Natural killer cell treated with Interleukin-12 subunit alpha and Interleukin-12 subunit beta and Interleukin-15 and Interleukin-18, amount 100 ng/mL, for 72 hours (primary cell): ENCODE measurements at places on chromosomes 4 and X. TPM values are rescaled to one million over a fixed set of nuclear protein-coding genes. Genes with fewer than 3 reads are reported as not detected.

DNA sequence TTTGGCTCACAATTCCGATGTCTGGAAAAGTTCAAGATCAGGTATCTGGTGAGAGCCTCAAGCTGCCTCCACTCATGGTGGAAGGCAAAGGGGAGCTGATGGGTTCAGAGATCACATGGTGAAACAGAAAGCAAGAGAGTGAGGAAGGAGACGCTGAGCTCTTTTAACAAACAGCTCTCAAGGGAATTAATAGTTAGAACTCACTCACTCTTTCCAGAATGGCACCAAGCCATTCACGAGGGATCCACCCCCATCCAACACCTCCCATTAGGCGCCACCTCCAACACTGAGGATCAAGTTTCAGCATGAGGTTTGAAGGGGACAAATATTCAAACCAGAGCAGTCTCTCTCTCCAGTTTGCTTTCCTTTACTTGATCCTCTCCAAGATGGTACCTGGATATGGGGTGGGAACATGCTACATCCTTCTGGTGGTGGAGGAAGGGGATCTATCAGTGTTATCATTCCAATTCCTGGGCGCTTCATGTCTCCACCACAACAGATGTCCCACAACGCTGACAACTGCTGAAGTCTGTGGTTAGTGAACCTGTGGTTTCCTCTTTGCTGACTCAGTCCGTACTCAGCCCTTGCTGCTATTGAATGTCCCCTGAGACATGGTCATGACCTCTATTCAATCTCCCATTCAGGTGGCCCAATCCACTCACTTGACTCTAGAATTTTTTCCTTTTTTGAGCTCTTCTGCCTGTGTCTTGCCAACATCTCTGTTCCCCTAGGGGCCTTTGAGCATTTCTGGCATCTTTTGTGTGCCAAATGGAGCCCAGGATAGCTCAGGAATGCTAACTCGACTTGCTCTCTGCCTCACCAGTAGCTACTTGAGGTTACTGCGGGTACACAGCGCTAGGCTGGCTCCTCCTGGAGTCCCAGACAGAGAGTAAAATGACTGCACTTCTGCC, 395.2 kb downstream of the MID1IP1 start:
- no peak for DNase-seq

DNA sequence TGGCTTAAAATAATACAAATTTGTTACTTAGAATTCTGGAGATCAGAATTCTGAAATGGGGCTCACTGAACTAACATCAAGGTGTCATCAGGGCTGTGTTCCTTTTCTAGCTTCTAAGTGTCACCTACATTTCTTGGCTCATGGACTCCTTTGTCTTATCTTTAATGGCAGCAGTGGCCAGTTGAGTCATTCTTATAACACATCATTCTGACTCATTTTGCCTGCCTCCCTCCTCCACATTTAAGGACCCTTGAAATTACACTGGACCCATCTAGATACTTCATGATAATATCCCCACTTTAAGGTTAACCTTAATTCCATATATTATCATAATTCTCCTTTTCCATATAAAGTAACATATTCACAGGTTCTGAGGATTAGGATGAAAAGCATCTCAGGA, 215.9 kb downstream of the GUCY2F start:
- no peak for DNase-seq

- no peak for DNase-seq
Observed at GRCh38 chrX:147962476-147962875, 18.7 kb upstream of the FMR1NB start.

DNA sequence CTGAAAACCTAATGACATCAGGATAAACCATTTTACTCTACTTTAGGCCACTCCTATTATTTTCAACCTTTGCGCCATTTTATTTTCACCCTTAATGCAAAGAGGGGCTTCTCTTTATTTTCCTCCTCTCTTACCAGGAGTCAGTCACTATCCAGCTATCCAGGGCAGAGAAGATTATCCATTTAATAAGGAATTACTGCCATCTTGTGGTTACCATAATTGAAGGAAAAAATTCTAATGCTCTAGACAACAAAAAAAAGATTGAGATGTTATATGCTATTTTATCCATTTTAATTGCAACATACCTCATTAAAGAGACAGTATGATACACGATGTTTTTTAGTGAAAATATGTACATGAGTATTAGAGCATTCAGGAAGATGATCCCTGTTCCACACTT, 514.5 kb upstream of the FAM241A start:
- no peak for DNase-seq

GRCh38 chr4:8732681-8733243, 138.9 kb downstream of the HMX1 start:
- DNase-seq: no peak

- no peak for DNase-seq
Observed at GRCh38 chrX:103678199-103678993, 8.1 kb downstream of the MORF4L2 start.

GRCh38 chrX:25112156-25112555, 96.4 kb upstream of the ARX start:
- no peak for DNase-seq

DNA sequence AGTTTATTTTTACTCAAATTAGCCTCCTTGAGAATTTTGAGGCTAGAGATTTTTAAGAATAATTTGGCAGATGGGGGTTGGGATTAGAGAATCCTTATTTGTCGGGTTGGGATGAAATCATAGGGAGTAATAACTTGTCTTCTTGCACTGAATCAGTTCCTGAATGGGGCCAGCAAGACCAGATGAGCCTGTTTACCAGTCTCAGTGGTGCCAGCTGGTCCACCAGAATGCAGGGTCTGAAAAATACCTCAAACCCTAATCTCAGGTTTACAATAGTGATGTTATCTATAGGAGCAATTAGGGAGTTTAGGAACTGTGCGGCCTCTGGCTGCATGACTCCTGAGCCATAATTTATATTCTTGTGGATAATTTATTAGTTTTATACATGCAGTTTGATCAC, 705.9 kb upstream of the AGA start:
- no peak for DNase-seq

- DNase-seq: no peak
Observed at GRCh38 chr4:7943211-7943610, 3.5 kb upstream of the AFAP1 start.

The ARMCX6 gene
- 41.5 TPM for total RNA-seq

The REELD1 gene
- not detected for total RNA-seq

The GLOD5 gene
- not detected for total RNA-seq

The RRH gene
- not detected for total RNA-seq

The CENPVL1 gene
- total RNA-seq: not detected

The NXF2 gene
- total RNA-seq: not detected
